Activated T-cell treated with anti-CD3 and anti-CD28 coated beads, Interleukin-2, amount 50 U/mL, for 48 hours (primary cell): ENCODE measurements at places on chromosomes 7 and 10.

- no peak for DNase-seq
Measured at GRCh38 chr7:99024066-99024465, 119.8 kb downstream of the SMURF1 start.

DNA sequence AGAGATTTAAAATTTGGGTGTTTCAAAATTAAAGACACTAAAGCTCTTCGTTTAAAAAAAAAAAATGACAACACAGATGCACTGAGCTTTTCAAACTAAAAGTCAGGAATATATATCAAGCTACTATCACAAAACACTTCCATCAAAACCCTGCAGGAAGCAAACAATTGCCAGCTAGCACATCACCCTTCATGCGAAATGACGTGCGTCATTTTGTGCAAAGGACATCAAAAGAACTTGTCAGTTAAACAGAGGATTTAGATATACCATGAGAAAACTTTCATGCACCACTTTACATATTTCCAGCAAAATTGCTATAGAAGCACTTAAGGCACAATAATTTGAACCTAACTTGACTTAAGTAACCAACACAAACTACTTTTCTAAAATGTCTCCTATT lies 264.7 kb downstream of the GRM8 start:
- DNase-seq, result no peak

- no peak for DNase-seq
Measured at GRCh38 chr7:23938937-23939552, 229.0 kb downstream of the STK31 start.

DNA sequence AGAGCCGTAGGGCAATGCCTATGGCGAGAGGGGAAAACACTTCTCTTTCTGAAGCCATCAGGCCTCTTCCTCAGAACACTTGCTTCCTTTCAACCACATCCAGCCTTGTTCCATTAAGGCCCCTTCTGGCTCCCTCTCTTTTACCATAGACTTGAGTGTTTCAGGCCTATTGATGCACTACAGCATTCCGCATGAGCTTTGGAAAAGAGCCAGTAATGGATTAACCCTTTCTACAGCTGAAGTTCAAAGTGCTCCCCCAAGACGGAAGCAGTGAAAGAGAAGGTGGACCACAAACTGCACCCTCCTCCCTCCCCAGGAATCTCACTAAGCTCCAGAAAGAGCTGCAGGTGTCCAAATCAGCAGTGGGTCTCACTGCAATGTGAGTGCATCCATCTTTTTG lies 102.7 kb upstream of the C7orf33 start:
- no peak for DNase-seq

DNA sequence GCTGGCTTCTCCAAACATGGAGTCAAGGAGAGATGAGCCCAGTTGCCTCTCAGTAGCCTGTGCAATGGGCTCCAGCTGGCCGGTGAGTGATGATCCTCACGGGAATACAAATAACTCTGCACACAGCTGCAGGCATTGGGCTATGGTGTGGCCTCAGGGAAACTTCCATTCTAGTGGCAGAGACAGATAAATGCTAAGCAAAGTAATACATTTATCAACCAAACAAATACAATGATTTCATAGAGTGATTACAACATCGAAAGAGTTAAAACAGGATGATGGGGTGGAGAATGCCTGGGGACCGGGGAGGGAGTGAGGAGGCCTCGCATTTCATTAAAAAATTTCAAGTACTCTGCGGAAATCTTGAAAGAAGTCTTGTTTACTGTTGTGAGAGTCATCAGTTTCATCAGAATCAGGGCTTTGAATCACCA lies 15.0 kb upstream of the AKR1B1 start:
- DNase-seq, result no peak

- DNase-seq, result no peak
Measured at GRCh38 chr7:47779341-47779771, 168.9 kb downstream of the PKD1L1 start.

- DNase-seq, result no peak
Measured at GRCh38 chr7:36344622-36345021, 45.0 kb upstream of the ANLN start.

DNA sequence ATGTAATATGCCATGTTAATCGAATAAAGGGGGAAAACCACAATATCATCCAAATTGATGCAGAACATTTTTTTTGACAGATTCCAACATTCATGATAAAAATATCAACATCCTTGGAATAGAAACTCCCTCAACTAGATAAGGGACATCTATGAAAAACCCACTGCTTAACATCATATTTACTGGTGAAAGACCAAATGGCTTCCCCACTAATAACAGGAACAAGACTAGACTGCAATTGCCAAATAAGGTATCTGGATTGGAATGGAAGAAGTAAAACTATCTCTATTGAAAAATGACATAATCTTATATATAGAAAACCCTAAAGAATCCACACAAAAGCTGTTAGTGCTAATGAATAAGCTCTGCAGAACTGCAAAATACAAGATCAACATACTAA lies 27.8 kb downstream of the SMURF1 start:
- no peak for DNase-seq

DNA sequence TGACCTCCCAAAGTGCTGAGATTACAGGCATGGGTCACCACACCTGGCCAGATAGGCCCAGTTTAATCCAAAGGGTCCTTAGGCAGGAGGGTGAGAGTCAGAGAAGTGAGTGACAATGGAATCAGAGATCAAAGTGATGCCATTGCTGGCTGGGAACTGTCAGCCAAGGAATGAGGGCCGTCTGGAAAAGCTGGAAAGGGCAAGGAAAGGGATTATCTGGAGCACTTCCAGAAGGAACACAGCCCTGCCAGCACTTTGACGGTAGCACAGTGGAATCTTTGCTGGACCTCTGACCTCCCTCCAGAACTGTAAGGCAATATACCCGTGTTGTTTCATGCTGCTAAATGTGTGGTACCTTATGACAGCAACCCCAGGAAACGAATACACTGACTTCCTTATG lies 11.3 kb upstream of the TAS2R40 start:
- DNase-seq, result no peak

GRCh38 chr10:124171561-124171960 lies 78.2 kb upstream of the CHST15 start:
- DNase-seq, result no peak

DNA sequence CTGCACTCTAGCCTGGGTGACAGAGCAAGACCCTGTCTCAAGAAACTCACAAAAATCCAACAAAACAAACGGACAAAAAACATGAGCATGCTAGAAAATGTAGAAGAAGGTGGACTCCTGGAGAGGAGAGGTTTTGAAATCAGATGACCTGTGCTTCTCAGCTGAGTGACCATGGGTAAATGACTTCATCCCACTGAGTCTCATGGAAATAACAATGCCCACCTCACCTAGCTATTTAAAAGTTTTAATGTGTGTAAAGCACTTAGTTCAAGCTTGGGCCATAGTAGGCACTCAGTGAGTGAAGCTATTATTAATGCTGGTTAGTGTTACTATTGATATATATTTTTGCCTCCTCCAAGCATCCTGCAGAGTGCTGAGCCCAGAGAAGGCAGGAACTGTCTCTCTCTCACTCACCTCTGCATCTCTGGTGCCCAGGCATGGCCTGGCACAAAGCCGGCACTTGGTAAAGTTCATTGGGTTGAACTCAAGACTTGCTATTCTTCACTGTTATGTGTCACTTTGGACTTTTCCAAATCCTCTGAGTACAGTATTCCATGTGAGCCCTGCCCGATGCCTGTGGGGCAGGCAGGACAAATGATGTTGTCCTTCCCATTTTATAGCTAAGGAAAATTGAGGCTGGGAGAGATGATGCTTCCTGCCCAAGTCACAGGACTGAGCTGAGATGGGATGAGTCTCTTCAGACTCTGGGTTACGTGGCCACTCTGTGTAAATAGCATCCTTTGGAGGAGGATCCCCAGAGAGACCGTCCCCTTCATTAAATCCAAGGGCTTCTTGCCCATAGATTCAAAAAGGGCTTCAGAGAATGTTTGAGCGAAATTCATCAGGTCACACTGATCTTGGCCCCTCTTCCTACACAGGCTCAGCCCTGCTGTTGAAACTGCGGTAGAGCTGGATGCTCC lies 81.4 kb upstream of the EMX2 start:
- no peak for DNase-seq

- DNase-seq, result no peak
Measured at GRCh38 chr7:131944556-131945069, 388.2 kb upstream of the PODXL start.

- DNase-seq, result no peak
Measured at GRCh38 chr7:138979226-138979979, 1.8 kb downstream of the KIAA1549 start.

DNA sequence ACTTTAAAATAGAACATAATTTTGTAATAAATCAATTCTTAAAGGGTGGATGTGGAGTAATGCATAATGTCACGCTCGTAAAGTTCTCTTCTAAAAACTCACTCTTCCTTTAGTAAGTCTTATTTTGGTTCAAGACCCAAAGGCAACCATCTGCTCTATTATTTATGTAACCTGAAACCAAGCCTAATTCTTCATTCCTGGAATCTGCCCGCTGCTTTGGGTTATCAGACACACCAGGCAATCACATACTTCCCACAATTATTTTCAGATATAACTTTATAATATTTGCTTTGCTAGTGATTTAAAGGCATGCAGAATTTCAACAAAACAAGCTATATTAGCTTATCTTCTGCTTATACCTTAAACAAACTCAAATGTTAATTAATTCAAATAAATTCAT lies 39.0 kb downstream of the RAB11FIP2 start:
- DNase-seq, result no peak

GRCh38 chr7:135745703-135746312 lies 2.8 kb downstream of the FAM180A start:
- DNase-seq, result no peak

DNA sequence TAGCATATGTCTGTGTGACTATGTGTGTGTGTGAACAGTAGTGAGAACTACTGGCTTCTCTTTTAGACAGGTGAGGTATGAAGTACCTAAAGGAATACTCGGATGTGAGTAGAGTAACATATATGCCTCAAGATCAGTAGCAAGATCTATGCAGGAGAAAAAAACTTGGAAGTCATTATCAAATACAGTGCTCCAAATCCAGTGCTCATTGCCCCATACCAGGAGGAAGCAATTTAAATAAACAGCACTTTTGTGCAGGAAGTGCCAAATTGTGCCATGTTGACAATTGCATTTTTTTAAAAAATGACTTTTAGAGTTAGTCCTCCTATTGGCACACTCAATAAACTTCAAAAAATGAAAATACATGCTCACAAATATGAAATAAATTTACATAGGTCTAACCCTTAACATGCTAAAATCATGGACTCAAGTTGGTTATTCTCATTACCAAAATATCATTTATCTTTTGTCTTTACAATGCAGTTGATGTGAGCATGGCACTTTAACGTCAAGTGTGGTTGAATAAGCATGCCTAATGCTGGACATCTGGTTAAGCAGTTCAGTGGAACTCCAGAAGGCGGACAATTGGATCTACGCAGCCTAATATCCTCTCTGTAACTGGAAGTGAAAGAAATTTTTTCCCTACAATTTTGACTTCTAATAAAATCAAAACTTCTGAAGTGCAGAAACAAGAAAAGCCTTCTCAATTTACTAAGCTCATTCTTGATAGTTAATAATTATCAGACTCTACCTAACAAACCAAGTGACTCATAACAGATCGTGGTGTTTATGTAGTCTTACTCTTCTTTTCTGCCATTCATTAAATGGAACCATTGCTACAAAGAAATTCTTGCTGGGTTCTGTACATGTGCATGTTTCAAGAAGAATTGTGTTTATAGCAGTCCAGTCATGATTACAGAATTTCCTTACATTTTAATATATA lies 195.2 kb downstream of the MDFIC start:
- DNase-seq, result no peak

DNA sequence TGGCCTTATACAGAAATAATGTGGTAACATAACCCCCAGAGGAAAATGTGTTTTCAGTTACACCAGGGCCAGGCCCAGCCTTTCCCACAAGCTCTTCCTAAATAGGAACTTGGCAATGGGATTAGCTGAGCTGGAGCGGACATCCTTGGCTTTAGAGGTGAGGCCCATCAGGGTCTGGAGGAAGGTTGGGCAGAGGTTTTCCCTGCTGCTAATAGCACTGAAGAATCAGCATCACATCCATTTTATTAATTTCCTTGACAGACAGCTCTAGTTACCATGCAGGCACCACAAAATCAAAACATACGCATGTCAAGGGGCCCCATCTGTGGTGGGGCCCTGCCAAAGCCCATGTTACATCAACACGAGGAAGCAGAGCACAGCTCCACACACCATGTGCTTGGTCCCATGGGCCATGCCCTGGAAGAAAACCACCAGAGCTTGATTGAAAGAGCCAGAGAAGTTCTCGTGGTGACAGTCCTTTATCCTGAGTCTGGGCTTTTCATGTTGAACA lies 566.6 kb downstream of the KCNMA1 start:
- no peak for DNase-seq

DNA sequence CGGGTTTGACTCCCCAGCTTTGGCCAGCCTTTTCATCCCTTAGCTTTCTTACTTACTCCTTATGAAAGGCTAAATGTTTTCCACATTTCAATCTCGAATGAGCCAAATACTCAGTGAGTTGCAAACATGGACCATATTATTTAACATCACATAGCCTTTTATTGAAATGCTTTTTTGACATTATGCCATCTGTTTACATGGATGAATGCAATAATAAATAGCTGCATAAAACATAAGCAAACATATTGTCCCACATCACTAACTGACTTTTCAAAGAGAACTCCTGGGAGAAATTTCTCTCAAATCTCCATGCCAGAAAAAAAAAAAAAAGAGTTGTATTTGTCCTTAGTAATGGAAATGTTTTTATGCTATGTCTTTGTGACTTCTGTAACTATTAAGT lies 134.9 kb downstream of the LSMEM1 start:
- no peak for DNase-seq

DNA sequence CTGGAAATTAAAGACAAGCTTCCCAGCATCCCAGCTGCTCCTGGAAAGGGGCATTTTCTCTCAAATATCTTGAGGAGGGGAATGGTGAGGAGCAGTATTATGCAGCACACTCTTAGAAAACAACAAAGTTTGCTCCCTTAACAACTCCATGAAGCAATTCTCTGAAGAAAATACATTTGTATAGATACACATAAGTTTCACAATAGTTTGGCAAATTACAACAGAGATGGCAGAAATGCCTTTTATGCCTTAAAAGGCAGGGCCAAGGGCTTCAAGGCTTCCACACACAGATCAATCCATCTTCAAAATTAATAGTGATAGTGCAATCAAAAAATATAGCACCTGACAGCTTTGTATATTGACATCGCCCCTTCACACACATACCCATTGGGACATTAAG lies 12.2 kb downstream of the DGKI start:
- no peak for DNase-seq

DNA sequence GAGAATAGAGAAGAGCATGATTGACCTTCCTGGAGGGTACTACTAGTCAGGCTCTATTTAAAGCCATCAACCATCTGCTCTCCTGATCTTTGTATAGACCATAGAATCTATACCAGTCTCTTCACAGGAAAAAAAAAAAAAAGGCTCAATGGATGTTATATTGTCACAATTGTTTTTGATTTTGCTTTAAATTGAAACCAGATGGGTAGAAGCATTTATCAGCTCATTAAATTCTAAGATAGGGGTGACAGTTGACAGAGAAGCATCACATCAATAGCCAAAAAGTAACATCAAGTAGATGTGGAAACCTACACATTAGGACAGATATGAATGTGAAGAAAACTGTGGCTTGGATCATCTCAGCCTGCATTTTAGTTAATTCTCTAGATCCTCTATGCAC lies 558.9 kb upstream of the MBL2 start:
- no peak for DNase-seq
